Cardiac muscle cell (in vitro differentiated cells and primary cell): ENCODE measurements at places on chromosomes 3 and 15. TPM values are rescaled to one million over a fixed set of nuclear protein-coding genes. Genes with fewer than 3 reads are reported as not detected.

Gene GPR87
- not detected in 2 replicates for total RNA-seq

Gene B3GNT5
- total RNA-seq: 0.69 and 0.99 TPM in 2 replicates

GRCh38 chr15:100022806-100023205, 289.6 kb upstream of the LYSMD4 start:
- no peak for DNase-seq

DNA sequence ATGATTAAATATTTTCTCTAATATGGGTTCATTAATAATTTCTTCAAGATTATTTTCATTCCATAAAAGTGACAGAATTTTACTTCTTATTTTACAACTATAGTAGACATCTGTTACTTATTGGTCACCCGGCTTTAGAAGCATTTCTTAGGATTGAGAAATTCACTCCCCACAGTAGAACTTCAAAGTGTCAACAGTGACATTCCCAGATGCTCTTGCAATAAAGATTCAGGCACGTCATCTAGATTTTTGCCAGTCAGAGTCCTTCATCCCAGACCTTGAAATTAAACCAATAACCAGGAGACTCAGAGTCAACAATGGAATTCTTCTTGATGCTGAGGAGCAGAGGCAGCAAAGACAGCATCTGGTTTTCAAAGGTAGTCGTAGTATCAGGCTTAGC, 190.8 kb downstream of the VGLL3 start:
- DNase-seq: no peak
